Ascending aorta (tissue), 2 donors: ENCODE measurements at places on chromosomes 13 and 19. TPM values are rescaled to one million over a fixed set of nuclear protein-coding genes. Genes with fewer than 3 reads are reported as not detected.

DNA sequence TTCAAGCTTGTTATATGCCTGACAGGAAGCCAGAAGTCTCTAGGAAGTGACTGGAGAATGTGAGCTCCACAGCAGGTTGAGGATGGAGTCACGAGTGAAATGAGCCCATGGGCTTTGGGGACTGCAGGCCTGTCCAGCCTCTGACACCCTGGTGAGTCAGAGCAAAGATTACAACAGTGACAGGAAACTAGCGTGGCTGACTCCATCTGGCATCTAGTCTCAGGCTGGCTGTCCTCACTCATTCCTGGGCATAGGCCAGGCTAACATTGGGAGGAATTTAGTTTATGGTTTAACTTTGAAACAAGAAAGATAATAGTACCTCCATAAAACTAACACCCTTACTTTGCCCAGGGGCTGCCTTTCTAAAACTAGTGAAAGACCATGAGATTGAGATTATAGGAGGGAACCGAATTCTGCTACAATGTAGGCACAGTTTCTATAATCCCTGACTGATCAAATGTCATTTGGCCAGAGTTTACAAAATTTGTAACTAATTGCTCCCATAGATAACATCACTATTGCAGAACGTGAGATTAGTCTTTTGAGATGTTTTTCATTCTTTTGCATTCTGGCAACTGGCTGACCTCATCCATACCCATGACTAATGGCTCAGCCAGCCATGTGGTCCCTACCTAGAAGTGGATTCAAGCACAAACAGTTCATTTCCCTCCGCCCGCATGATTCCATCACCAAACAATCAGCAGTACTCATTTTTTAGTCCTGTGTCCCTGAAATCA, 28.4 kb downstream of the PSG1 start:
- H3K36me3 ChIP-seq, result no peaks in the 10 kb centered on the region
- H3K4me1 ChIP-seq, result no peaks in the 10 kb centered on the region
- no peaks in the 10 kb centered on the region for H3K27me3 ChIP-seq
- peak overlapping the region; percentile 73 for H3K27ac ChIP-seq
- peak; percentile 59 for DNase-seq
- no peak overlapping the region for H3K4me3 ChIP-seq

- H3K27me3 ChIP-seq, result no peaks in the 10 kb centered on the region
- DNase-seq, result no peak
- H3K4me3 ChIP-seq, result no peak overlapping the region
These were observed 19.1 kb upstream of the FAM216B start for GRCh38 chr13:42762251-42762650.

The ZNF91 gene
- 28.5 TPM for total RNA-seq

The CGB1 gene
- total RNA-seq, result not detected

- no peaks in the 10 kb centered on the region for H3K36me3 ChIP-seq
- DNase-seq, result no peak
- H3K4me3 ChIP-seq, result no peak overlapping the region
- no peak overlapping the region for H3K27ac ChIP-seq
- H3K27me3 ChIP-seq, result no peaks in the 10 kb centered on the region
- no peaks in the 10 kb centered on the region for H3K4me1 ChIP-seq
These were observed 253.6 kb downstream of the MTUS2 start for GRCh38 chr13:29073755-29074154.

GRCh38 chr19:52665529-52665928, 27.4 kb upstream of the ZNF83 start:
- no peaks in the 10 kb centered on the region for H3K27me3 ChIP-seq
- no peaks in the 10 kb centered on the region for H3K4me1 ChIP-seq
- no peak overlapping the region for H3K27ac ChIP-seq
- no peak for DNase-seq
- no peak overlapping the region for H3K4me3 ChIP-seq

- H3K27ac ChIP-seq, result no peak overlapping the region
- no peak overlapping the region for H3K4me3 ChIP-seq
These were observed 2714.5 kb upstream of the PCDH20 start for GRCh38 chr13:64130171-64130570.

The SKA3 gene
- not detected for total RNA-seq

- H3K36me3 ChIP-seq, result peaks cover 56% of the 10 kb centered on the region
- H3K4me1 ChIP-seq, result peaks cover 44% of the 10 kb centered on the region
- peak overlapping the region; percentile 79 for H3K4me3 ChIP-seq
- peak overlapping the region; percentile 99 for H3K27ac ChIP-seq
- no peak for DNase-seq
- H3K27me3 ChIP-seq, result no peaks in the 10 kb centered on the region
These were observed 772 bp downstream of the FAM174C start for GRCh38 chr19:1275976-1276627.

The VAV1 gene
- 4.4 TPM for total RNA-seq

DNA sequence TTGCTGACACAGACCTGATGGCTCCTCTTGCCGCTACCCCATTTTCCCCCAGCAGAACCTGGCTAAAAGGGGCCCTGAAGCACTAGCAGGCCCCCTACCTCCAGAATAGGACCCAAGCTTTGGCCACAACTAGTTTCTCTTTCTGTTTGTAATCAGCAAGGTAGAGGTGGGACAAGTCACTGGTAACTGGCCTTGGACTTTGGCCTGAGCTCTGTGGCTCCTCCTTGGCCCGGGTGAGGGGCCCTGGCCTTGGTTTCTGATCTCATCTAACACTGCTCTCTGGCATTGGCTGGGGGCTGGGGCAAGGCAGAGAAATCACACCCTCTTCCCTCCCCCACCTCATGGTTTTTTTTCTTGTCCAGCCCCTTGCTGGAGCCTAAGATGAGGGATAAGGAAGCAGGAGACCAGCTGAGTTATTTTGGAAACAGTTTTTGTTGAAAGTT, 2.1 kb downstream of the CALM3 start:
- DNase-seq, result no peak
- H3K4me1 ChIP-seq, result peaks cover 18% of the 10 kb centered on the region
- peak overlapping the region; percentile 93 for H3K27ac ChIP-seq
- no peaks in the 10 kb centered on the region for H3K27me3 ChIP-seq

The ANGPTL8 gene
- total RNA-seq, result not detected

GRCh38 chr19:18193388-18194180, 566 bp downstream of the MPV17L2 start:
- no peaks in the 10 kb centered on the region for H3K27me3 ChIP-seq
- no peak for DNase-seq
- H3K27ac ChIP-seq, result peak overlapping the region; percentile 80
- peaks cover 10% of the 10 kb centered on the region for H3K4me1 ChIP-seq

The NUFIP1 gene
- 3.1 TPM for total RNA-seq

DNA sequence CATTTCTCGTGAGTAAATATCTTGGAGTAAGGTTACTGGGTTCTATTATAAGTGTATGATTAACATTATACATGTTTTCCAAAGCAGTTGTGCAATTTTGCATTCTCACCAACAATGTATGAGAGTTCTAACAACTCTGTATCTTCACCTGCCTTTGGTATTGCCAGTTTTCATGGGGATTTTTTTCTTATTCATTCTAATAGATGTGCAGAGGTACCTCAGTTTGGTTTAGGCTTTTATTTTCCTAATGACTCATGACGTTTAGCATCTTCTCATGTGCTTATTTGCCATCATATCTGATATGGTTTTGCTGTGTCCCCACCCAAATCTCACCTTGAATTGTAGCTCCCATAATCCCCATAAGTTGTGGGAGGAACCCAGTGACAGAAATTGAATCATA, 7.7 kb upstream of the NUDT15 start:
- no peaks in the 10 kb centered on the region for H3K4me1 ChIP-seq
- no peak for DNase-seq
- no peaks in the 10 kb centered on the region for H3K27me3 ChIP-seq

DNA sequence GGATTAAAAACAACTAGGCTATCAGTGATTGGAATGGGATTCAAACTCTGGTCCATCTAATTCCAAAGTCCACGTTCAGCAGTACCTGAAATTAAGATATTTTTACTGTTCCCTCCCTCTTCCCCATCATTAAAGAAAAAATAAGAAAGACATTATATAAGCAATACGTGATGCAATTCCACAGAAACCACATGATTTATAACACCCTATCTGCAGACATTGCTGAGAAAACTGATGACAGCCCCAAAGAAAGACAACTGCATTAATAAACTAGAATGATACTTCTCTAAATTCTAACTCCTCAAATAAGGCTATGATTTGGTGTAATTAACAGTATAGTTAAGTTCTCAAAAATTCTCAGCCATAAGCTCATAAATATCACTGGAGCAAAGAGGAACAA, 19.1 kb downstream of the LNX2 start:
- no peak overlapping the region for H3K27ac ChIP-seq
- no peak overlapping the region for H3K4me3 ChIP-seq
- peaks cover 6% of the 10 kb centered on the region for H3K4me1 ChIP-seq
- H3K36me3 ChIP-seq, result no peaks in the 10 kb centered on the region
- H3K27me3 ChIP-seq, result no peaks in the 10 kb centered on the region

GRCh38 chr19:28505134-28505533, 707.8 kb downstream of the UQCRFS1 start:
- no peaks in the 10 kb centered on the region for H3K27me3 ChIP-seq
- no peak for DNase-seq
- no peaks in the 10 kb centered on the region for H3K4me1 ChIP-seq
- no peak overlapping the region for H3K27ac ChIP-seq

DNA sequence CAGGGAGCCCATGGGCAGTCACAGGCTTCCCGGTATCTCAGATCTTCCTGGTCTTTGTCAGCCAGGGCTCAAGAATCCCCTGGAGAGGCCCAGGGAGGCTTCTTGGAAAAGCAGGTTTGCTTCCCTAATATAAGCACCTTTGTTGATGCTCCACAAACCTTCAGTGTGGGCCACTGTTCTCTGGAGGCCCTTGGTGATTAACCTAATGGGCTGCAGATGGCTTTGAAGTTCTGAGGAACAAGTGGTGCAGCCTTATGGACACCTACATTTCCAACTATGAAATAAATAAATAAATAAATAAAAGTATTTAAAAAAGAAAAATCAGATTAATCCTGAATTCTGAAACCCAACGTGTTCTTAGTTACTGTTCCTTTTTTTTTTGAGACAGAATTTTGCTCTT, at the start of gene BSPH1:
Gene BSPH1, minus strand, starts transcription at position 101 of the 400 bp plus-strand sequence. Its CDS starts 89 bp downstream, at position 12.
- H3K27me3 ChIP-seq, result no peaks in the 10 kb centered on the region
- H3K27ac ChIP-seq, result no peak within 1 kb of the TSS
- no peak for DNase-seq
- no peak within 1 kb of the TSS for H3K4me3 ChIP-seq

The CYSLTR2 gene
- 1.2 TPM for total RNA-seq

GRCh38 chr19:7862413-7862951, 11.7 kb downstream of the PRR36 start:
- DNase-seq, result no peak
- H3K4me3 ChIP-seq, result peak overlapping the region; percentile 21
- peaks cover 6% of the 10 kb centered on the region for H3K36me3 ChIP-seq

- no peaks in the 10 kb centered on the region for H3K4me1 ChIP-seq
- no peaks in the 10 kb centered on the region for H3K27me3 ChIP-seq
- H3K36me3 ChIP-seq, result no peaks in the 10 kb centered on the region
These were observed 37.7 kb upstream of the CYP4F8 start for GRCh38 chr19:15577184-15577771.

DNA sequence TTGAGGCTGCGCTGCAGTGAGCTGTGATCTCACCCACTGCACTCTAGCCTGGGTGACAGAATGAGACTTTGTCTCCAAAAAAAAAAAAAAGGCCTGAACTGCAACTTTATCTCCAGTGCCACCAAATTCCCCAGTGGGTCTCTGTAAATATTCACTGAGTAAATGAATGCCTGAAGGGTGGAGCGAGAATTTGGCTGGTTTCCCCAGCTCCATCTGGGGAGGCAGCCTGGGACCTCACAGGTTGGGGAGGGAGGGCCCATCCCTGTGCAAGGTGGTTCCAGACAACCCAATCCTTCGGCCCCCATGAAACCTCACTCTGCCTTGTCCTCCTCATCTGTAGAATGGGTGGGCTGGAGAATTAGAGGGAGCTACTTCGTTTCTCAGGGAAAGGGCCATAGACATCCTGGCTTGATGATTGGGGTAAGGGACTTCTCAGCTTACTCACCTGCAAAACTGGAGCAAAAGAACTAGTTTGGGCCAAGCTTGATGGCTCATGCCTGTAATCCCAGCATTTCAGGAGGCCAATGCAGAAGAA, 4.2 kb upstream of the PKN1 start:
- no peak overlapping the region for H3K4me3 ChIP-seq
- no peaks in the 10 kb centered on the region for H3K36me3 ChIP-seq
- H3K27me3 ChIP-seq, result no peaks in the 10 kb centered on the region
- no peak overlapping the region for H3K27ac ChIP-seq
- DNase-seq, result no peak

The IGLON5 gene
- total RNA-seq, result 4.9 TPM

DNA sequence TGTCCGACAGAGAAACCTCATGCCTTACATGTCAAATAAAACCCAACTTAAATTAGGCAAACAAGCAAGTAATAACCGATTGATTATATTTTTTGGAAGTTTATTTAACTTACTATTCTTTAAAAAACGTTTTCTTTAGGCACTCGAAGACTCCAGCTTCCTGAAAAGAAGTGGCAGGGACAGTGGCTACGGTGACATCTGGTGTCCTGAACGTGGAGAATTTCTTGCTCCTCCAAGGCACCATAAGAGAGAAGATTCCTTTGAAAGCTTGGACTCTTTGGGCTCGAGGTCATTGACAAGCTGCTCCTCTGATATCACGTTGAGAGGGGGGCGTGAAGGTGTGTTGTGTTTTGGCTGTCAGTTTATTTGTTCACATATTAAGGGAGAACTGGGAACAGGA, 164.4 kb downstream of the LMO7 start:
- H3K36me3 ChIP-seq, result no peaks in the 10 kb centered on the region
- no peaks in the 10 kb centered on the region for H3K4me1 ChIP-seq
- no peak overlapping the region for H3K4me3 ChIP-seq
- H3K27ac ChIP-seq, result no peak overlapping the region
- H3K27me3 ChIP-seq, result no peaks in the 10 kb centered on the region
- no peak for DNase-seq

- H3K4me1 ChIP-seq, result no peaks in the 10 kb centered on the region
- no peak overlapping the region for H3K27ac ChIP-seq
- H3K27me3 ChIP-seq, result no peaks in the 10 kb centered on the region
- H3K36me3 ChIP-seq, result no peaks in the 10 kb centered on the region
- DNase-seq, result no peak
These were observed 7.0 kb downstream of the TUBGCP3 start for GRCh38 chr13:112580912-112581311.

DNA sequence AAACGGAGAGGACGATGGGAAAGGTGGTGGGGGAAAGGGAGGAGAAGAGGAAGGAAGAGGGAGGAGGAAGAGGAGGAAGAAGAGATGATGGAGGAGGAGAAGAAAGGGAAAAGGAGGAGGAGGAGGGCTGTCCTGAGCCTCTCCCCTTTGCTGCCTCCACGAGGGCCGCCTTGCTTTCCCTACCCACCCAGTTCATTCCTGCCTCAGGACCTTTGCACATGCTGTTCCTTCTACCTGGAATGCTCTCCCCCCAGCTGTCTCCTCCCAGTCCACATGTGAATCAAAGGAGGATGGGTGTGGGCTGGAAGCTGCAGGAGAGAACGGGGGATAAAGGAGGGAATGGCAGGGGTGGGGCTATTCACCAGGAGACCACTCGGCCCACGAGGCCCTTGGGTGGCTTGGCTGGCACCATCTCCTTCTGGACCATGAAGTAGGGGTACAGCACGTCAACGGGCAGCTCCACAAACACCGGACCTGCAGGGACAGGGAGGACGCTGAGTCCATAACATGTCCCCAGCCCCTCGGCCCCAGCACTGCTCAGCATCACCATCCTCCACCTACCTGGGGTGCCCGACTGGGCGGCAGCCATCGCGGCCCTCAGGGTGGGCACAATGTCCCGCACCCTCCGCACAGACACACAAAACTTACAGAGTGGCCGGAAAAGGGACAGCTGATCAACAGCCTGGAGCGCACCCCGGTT, 15.3 kb downstream of the SYDE1 start:
- DNase-seq, result no peak
- no peak overlapping the region for H3K4me3 ChIP-seq
- peaks cover 3% of the 10 kb centered on the region for H3K4me1 ChIP-seq
- H3K27ac ChIP-seq, result no peak overlapping the region

The KLK3 gene
- total RNA-seq, result not detected

GRCh38 chr19:10736916-10737551, 19.2 kb downstream of the DNM2 start:
- no peaks in the 10 kb centered on the region for H3K27me3 ChIP-seq
- peaks cover 20% of the 10 kb centered on the region for H3K4me1 ChIP-seq
- H3K36me3 ChIP-seq, result no peaks in the 10 kb centered on the region
- H3K4me3 ChIP-seq, result no peak overlapping the region
- no peak overlapping the region for H3K27ac ChIP-seq
- no peak for DNase-seq
